ENCODE measurements at places on chromosomes 12 and 14.

- no peak for DNase-seq
Observed at GRCh38 chr12:2047752-2048151, 5.0 kb upstream of the CACNA1C start.

DNA sequence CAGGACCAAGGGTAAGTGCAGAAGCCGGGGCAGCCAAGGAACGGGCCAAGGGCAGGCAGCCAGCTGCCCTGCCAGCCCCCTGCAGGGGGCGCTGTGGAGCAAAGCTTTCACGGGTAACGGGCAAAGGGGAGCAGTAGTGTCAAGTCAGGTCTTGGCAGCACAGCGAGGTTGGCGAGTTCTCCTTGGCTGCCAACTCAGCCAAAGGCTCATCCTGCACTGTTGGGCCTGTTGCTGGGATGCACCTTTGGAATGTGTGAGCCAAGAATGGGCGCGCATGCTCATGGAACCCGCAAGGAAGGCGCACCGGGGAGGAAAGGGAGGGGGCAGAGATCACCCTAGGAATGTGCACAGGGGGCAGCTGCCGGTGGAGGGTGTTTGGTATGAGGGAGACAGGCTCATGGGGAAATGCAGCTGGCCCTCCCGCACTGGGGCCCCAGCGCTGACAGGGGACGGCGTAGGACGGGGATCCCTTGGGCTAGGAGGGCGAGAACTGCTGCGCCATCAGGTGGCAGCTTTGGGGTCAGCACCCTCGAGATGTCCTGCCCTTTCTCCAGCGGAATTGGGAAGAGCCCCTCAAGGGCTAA lies 138.0 kb downstream of the ASCL4 start:
- DNase-seq, result peak; percentile 25

DNA sequence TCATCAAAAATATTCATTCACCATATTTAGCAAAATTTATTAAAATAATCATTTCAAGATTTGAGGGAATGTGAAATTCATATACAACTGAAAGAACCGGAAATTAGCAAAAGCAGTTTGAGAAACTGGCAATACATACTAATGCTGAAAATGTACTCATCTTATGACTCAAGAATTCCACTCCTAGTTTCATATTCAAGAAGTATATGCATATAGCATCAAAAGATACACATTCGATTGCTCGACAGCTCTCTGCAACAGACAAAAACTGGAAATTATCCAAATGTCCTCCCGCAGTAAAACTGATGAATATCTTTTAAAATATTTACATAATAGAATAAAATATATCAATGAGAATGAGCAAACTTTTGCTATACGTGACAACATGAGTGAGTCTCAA lies 189.2 kb upstream of the MGAT4C start:
- no peak for DNase-seq

DNA sequence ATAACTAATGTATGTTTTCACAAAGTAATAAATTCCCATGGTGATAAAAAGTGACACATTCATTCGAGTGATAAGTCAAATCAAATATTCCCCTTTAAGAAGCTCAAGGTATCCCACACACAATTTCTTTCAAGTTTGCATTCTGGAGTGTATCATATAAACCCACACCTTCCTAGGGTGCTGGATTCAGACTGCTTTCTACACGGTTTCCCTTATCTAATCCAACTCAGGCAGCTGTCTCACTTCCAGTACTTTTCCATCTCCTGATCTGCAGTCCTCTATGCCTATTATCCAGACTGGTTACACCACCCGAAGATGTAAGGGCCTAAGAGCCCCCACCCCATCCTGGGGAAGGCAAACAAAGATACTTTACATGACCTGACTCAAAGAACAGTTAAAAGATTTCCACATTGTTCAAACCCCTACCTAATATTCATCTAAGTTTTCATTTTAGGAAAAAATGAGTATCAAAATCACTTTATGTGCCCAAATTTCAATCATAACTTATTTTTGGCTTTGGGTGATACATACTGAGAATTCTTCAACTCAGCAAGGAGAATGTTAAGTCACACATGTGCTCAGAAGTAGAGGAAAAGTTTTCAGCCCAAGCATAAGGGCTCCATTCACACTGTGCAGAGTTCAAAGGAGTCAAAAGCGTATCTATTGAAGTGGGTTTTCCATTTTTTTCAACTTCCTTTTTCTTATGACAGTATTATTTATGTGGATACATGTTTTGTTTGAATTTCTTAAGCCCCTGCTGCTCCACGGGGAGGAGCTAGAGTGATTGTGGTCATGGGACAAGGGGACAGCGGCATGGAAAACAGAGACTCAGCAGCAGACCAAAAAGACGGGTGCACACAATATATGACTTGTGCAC lies 41.8 kb downstream of the CORO1C start:
- peak; percentile 25 for DNase-seq

DNA sequence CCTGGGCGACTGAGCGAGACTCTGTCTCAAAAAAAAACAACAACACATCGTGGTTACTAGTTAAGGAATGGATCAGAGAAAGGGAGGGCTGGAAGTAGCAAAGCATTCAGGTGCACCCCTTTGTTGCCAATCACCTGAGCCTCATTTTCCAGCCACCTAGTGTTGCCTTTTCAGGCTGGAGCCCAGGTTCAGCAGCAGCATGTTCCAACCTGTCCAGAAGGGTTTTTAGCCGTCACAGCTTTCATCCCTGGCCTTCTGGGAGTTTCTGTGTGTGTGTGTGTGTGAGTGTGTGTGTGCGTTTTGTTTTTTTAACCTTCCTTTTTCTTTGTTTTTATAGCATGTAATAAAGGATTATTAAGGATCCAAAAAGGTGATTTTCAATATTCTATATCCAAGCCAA lies 121.1 kb upstream of the ATF1 start:
- DNase-seq, result no peak

GRCh38 chr12:15453613-15454012 lies 131.3 kb downstream of the PTPRO start:
- no peak for DNase-seq

GRCh38 chr14:89247457-89248122 lies 169.4 kb downstream of the FOXN3 start:
- DNase-seq, result no peak

DNA sequence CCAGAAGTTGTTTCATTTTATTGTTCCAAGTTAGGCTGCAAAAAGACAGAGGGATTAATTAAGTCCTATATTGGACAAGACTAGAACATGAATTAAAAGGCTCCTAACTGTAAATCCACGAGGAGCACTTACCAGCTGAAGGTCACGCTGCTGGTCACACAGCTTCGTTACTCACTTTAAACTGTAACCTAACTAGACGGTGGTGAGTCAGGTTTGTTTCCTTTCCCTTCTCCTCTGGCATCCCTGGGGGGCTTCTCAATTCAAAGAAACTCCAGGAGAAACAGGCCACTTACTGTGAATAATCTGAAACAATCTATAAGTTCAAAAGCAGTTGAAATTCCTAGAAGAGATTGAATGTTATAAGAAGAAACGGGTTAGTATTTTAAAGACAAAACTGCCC lies 331.4 kb downstream of the BCAT1 start:
- no peak for DNase-seq

GRCh38 chr12:63964301-63964700 lies 119.8 kb downstream of the SRGAP1 start:
- DNase-seq, result no peak

DNA sequence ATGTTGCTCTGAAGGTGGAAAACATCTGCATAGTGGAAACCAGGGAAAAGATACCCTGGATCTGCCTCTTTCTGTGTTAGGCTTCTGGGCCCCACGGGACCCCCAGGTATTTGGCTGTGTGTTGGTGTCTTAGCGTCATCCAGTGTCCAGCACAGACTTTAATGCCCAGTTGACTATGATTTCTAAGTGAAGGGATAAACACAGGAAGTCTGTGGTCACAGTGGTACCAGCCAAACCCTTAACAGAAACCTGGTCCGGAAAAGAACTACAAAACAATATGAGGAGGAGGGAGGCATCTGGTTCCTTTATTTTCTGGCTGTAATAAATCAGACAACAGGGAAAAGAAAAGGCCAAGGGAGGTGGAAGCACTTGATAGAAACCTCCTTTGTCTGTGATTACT lies 56.4 kb downstream of the CMKLR1 start:
- DNase-seq, result no peak

- DNase-seq, result no peak
Observed at GRCh38 chr12:82425241-82425640, 66.9 kb downstream of the METTL25 start.

DNA sequence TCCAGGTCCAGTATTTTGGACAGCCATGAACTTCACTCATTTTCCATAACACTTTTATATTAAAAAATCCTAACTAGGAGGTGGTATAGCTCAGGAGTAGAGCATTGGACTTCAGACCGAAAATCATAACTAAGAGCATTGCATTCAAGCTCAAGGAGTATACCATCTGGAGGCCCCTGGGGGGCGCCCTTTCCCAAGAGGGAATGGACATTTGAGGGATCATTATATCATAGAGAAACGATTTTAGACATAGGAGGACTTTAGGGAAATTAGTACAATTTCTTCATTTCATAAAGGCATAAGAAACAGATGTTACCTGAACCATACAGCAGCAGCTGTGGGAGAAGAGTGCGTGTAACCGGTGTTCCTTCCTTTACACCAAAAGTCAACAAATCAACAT lies 5.2 kb upstream of the ATG14 start:
- peak; percentile 20 for DNase-seq

DNA sequence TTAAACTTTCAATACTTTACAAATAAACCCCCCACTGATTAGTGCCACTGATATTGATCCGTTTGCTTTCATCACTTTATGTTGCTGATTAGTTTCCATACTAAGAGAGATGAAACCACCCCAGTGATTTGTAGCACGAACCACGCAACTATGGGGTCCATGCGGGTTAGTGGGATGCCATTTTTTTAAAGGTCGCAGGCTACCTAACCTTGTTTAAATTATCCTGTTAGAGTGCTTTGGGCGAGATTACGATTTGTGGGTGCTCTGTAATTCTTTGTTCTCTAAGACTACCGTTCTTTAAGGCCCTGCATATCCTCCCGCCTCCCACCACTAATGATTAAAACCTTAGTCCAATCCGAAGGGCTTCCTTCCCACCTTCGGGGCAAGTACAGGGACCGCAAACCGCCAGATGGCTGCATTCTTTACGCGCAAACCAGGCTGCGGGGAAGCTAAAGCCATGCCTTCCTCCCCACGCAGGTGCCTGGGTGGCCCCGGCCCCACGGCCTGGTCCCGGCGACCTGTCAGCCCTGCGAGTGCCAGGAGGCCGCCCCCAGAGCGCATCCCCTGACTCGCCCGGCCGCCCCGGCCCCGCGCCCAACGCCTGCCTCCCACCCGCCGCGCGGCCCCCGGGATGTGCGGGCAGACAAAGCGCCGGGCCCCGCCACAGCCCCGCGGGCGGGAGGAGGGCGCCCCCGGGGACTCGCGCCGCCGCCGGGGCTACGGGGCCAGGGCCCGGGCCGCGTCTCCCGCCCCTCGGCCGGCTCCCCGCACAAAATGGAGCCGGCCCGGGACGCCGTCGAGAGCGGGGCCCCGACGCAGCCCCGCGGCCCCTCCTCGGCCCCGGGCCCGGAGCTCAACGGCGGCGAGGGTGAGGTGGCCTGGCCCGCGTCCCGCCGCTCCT lies 759 bp downstream of the NFYB start:
- DNase-seq, result peak; percentile 34

DNA sequence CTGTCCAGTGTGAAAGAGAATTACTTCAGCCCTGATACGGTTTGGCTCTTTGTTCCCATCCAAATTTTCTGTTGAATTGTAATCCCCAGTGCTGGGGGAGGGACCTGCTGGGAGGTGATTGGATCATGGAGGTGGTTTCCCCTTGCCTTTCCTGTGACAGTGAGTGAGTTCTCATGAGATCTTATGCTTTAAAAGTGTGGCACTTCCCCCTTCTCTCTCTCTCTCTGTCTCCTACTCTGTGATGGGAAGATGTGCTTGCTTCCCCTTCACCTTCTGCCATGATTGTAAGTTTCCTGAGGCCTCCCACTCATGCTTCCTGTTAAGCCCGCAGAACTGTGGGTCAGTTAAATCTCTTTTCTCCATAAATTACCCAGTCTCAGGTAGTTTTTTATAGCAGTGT lies 5.5 kb upstream of the SLC15A5 start:
- DNase-seq, result no peak

GRCh38 chr12:98686603-98687002 lies 41.5 kb downstream of the APAF1 start:
- DNase-seq, result no peak

DNA sequence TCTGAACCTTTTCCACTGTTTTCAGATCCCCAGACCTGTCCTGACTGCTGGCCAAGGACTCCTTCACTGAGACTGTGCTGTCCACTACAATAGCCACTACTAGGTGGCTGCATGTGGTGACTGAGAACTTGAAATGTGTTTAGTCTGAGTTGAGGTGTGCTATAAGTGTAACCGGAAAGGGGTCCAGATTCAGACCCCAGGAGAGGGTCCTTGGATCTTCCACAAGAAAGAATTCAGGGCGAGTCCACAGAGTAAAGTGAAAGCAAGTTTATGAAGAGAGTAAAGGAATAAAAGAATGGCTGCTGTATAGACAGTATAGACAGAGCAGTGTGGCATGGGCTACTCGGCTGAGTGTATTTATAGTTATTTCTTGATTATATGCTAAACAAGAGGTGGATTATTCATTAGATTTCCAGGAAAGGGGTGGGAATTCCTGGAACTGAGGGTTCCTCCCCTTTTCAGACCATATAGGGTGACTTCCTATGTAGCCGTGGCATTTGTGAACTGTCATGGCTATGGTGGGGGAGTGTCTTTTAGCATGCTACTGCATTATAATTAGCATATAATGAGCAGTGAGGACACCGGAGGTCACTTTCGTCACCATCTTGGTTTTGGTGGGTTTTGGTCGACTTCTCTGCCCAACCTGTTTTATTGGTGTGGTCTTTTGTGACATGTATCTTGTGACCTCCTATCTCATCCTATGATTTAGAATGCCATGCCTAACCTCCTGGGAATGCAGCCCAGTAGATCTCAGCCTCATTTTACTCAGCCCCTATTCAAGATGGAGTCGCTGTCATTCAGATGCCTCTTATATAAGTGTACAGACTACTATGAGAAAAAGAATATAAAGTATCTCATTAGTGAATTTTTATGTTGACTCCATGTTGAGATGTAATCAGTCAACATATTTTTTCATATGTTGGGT lies 70.0 kb upstream of the SRSF5 start:
- no peak for DNase-seq

DNA sequence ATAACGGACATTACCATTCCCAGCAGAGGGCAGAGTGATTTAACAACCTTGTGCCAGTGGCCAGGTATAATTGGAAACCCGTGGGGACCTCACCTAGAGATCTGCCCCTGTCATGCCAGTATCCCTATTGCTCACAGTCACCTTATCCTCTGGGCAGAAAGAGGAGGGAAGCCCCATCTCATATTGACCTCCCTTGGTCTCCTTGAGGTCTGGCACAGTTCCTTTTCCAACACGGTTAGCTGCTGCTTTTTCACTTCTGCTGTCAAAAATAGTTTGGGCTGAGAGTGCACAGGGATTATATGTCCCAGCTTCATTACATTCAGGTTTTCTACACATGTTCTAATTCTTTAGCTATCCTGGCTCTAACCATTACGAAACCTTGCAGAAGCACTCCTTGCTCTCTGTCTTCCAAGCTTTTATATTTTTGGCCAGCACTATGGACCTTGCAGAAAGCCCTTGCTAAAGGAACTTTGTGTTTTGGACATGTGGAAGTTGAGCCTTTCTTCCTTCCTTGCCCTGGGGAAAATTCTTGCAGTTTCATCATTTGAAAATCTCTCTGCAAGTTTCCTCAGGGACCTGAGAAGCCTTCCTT lies 111.7 kb upstream of the MIS18BP1 start:
- DNase-seq, result no peak

All from stimulated activated CD4-positive, alpha-beta T cell treated with anti-CD3 and anti-CD28 coated beads, Interleukin-12 subunit alpha, Interleukin-12 subunit beta, amount 100 ng/mL, for 24 hours (primary cell).